ENCODE measurements at places on chromosomes 3 and 15.

- no peak for DNase-seq
Observed at GRCh38 chr3:18868911-18869689, 279.2 kb upstream of the KCNH8 start.

DNA sequence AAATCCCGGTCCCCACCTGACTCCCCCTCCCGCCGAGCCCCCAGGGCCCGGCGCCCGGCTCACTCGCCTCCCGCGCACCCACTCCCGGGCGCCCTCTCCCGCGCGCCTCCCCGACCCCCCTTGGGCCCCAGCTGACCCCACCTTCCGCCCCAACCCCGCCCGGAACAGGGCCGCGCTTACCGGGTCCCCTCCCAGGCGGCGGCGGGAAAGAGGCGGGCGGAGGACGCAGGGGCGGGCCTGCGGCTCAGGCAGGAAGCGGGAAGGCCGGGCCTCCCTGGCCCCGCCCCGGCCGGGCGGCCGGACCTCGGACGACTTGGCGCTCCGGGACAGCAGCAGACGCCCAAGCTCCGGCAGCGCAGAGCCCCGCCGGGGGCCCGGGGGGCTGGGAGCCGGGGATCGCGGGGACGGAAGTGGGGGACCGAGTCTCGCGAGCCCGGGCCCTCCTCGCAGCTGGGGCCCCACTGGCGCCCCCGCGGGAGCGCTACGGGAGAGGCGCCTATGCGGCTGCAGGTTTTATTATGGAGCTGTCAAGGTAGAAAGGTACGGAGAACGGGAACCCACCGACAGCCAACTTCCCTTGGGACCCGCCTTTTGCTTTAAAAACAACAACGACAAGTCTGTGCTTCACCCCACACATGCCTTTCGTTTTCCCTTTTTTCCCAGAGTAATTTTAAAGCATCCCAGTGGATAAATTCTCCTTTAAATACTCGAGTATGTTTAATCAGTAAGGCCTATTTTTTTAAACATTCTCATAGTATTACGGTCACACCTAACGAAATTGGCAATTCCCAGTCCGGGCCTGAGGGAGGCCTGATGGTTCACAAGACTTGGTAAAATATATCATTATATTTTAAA lies at the start of gene SLC41A3:
TSS of gene SLC41A3 (minus strand) at position 212 of the 855 bp plus-strand sequence. CDS start 15,905 bp downstream, outside the sequence.
- DNase-seq, result peak; percentile 87

DNA sequence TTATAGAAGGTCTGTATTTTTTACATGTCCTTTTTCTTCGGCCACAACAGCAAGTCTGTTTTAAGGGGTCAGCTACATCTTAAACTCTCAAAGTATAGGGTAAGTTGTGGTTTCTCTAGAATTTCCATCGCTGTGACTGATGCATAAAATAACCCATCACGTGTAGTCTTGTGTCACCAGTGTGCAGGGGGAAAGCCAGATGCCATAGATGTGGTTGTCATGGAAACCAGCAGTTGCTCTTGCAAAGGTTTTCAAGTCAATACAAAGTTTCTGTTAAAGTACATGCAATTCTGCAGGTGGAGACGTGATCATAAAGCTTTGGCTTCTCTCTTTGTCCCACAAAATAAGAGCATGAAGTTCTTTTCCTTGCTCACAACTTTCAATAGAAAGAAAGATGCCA lies 210.3 kb upstream of the ONECUT1 start:
- no peak for DNase-seq

- DNase-seq, result no peak
Observed at GRCh38 chr15:31847961-31848360, 182.4 kb upstream of the CHRNA7 start.

DNA sequence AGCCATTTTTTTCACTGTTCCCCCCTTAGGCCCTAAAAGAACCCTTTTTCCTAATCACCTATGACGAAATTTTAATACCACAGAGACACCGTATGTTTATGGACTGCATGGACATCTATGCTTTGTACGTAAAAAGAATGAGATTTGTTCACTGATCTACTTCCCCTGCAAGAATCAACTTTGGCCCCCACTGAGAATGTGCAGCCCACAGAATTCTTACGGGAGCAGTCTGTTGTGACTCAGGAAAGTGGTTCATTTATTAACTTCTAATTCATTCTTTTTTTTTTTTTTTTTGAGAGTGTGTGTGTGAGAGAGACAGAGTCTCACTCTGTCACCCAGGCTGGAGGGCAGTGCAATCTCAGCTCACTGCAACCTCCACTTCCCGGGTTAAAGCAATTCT lies 17.6 kb downstream of the EIF4E3 start:
- no peak for DNase-seq

DNA sequence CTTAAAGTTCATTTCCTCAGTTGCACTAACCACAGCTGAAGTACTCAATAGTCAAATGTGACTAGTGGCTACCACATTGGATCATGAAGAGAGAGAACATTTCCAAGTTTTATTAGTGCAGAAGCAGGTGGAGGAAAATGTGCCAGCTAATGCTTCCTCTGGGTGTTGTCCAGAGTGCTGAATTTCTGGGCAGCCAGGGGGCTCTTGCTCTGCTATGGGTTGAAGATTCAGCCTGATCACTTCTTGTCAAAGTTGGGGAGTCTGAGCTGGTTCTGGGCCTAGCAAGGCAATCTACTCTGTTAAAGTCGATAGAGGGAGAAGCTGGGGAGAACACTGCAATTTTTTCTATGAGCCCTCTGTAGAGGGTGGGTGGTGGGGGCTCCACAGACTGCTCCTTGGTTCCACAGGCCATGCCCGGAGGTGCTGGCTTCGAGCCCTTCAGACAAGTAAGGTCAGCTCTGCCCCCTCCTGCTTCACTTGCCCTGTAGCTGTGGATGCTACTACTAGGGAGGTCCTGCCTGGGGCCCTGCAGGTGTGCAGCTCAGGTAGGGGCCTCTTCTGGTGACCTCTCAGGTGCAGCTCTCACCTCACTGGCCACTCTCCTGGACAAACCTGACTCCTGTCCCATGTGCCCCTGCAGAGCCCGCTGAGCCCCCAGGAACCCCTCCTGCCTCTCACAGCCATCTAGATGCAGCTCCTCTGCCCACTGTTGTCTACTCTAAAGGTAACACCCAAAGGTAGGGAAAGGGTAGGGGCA lies 8.2 kb downstream of the ALG3 start:
- no peak for DNase-seq

DNA sequence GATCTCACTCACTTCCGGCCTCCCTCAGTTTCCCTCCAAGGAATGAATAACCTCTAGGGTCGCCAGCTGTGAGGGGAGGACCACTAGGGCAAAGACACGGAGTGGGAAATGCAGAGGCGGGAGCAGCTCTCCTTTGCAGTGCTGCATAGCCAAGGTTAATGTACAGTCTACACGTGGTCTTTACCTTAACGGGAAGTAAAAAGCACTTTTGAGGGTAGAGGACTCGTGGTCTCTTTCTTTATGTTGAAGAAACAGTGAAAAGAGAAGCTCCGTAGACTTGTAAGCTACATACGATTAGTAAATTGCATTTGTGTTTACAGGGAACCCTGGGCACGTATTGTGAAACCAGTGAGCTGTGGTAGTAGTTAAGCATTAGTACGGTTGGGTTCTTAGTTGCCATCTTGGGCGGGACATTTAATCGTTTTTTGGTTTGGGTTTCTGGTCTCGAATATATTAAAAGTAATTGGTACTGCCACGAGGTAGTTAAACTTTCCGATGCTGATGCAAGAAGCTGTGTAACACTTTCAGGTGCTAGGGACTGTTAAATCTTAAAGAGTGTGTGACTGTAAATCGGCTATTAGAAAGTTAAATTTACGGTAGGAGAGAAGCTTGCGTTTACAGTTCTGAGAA lies 828 bp downstream of the U2SURP start:
- no peak for DNase-seq

- no peak for DNase-seq
Observed at GRCh38 chr15:35058534-35059054, 26.5 kb downstream of the NANOGP8 start.

DNA sequence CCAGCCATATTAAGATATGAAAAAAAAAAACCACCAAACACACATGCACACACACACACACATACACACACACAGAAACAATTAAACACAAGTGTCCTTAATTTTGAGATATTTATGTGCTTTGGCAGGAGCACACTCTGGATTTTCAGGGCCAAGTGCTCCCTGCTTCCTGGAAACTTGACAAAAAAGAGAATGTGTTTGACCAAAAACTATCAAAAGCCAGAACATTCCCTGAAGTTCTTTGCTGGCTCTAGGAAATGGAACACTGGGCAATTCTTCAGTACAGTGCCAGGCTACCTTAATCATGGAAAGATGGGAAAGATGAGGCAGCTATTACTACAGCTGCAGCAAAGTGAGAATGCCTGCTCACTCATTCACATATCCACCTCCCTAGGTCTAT lies 44.6 kb downstream of the P3H2 start:
- no peak for DNase-seq

DNA sequence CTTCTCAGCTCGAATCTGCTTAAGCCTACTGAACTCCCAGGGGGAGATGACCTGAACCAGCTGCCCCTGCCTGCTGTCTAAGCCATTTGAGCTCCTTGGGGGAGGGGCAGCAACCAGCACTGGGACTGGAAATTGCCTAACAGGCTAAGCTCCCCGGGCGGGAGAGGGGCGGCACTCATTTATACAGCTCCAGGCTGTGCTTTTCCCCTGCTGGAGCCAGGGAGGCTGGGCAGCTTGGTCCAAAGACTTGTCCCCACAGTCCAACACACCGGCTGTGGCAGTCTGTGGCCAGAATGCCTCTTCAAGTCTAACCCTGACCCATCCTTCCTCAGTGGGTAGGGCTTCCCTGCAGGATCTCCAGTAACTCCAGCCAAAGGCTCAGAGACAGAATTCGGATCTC lies 1241.5 kb downstream of the ROBO2 start:
- no peak for DNase-seq

DNA sequence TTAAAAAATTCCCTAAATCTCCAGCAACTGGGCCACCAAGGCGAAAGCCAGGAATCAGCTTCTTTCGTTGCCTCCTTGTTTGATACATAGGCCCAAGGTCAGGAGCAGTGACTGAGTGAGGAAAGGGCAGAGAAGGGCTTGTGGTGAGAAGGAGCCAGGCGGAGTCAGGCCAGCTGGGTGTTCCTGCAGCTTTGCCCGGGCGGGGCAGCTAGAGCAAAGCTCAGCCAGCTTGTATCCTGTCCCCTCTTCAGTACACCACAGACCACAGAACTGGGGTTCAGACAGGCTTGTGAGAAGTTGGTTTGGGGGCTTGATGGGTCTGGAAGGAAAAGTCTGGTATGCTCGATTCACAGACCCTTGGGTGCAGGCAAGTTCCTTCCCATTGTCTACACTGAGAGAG lies 52.6 kb downstream of the CCK start:
- no peak for DNase-seq

DNA sequence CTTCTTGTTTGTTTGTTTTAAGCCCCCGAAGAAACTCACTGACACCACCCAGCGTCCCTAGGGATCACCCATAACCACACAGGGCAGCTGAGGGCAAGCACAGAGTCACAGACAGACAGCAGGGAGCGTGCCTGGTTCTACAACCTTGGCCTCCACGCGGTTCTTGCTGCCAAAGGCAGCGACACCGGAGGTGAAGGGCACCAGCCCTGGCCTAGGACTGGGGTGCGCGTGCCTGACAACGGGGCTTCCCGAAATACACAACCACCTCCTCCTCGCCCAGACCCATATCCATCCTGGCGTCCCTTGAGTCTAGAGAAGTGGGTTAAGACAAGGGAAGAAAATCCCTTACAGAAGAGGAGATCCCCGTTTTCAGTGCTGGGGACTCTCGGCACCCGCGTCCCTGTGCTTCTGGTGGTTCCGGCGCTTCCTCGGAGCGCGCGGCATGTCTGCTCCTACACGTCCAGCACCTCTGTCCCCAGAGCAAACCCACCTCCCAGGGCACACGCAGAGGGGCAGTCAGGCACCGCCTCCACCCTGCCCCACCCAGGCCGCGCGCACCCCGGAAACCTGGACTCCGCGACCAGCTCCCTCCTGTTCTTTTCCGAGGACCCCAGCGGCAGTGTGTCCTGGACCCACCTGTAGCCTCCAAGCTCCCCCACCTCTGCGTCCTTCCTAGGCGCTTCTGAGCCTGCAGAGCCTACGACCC lies 911 bp downstream of the RFTN1 start:
- peak; percentile 79 for DNase-seq

DNA sequence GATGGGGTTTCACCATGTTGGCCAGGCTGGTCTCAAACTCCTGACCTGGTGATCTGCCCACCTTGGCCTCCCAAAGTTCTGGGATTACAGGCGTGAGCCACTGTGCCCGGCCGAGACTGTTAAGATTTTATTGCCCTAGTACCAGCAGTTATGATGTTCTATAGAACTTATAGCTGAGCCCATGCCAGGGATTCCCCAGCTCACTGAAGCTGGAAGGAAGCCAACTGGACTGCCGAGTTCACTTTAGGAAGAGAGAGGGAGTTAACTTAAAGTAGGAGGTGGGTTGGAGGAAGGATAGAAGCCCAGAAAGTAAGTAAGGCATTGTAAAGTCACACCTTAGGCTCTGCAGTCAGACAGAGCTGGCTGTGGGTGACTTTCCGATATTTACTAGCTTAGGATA lies 101.1 kb upstream of the BOC start:
- no peak for DNase-seq

DNA sequence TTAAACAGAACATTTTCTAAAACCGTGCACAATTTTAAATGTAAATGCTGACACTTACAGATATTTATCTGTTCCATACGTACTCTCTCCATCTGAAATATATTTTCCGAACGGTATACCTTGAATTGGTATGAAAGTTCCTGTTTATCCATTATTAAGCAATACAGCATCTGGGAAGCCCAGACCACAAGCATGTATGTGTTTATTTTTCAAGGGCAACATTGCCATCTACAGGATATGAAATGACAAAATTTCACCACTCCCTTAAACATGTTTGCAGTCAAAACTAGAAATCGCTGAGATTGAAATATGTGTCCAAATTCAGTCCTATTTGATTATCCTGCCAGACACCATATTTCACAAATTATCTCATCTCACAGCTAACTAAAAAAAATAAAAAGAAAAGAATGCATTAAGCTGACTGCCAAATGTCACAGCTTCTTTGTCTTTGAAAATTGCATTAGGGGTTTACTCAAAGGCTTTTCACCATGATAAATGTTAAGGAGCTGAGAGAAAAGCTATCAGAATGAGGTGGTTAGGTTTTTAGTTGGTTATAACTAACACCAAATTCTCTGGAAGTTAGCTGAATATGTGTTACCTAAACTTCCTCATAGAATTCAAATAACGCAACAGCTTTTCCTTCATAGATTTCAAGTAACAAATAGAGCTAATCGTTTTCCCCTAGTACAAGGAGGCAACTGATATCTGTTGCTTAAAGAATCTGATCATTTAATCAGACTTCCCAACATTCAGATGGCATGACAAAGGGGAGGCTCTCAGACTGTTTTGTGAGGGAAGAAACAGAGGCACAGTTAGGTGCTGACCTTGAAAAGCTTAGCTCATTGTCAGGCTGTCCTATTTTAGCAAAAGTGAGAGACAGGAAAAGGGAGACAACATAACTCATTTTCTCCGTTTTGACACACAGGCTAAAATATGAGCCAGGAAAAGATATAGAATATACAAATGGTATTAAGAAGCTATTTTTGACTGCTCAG lies 533.1 kb downstream of the TBL1XR1 start:
- DNase-seq, result no peak

All from stimulated activated naive B cell treated with anti-CD40 and anti-IgM and Interleukin-4, amounts not matched to agents 10 μg/mL and 1 μg/mL and 100 μg/mL, for 72 hours (primary cell).